Astrocyte (in vitro differentiated cells and primary cell): ENCODE measurements at places on chromosomes 2 and 18. TPM values are rescaled to one million over a fixed set of nuclear protein-coding genes. Genes with fewer than 3 reads are reported as not detected.

UGT1A7 gene
- total RNA-seq, result not detected in 2 replicates

TMEM17 gene
- 2.7 and 4.0 TPM in 2 replicates for total RNA-seq

SIX2 gene
- total RNA-seq, result 7.4 and 10.1 TPM in 2 replicates

C2orf15 gene
- total RNA-seq, result 0.59 and 0.60 TPM in 2 replicates

ZNF532 gene
- total RNA-seq, result 128 and 135 TPM in 2 replicates

DNA sequence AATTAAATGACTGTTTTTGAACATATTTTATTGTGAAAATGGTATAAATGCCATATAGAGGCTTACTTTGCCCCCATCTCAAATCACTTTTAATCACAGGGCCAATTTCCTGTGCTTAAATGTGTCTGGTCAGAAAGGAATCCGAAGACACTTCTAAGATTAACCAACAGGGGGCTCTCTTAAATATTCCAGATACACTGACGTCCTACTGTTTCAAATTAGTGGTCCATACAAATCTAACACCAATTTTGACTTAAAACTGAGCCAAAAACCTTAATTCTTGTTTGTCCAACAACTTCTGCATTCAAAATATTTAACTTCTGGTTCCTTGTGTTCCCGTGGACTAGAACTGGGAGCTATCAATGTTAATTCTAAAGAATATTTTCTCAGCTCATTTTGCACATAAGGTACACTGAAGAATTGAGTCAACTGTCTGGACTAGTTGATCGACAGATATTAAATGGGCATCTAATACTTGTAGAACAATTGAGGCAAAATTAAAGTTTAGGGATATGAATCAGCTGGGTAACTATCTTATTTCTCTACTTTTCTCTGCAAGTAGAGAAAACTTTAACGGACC is 557.5 kb downstream of the ARHGAP15 start:
- peak; percentile 22 for DNase-seq

GRCh38 chr2:53652131-53652530 is 115.5 kb upstream of the CHAC2 start:
- DNase-seq, result no peak

- DNase-seq, result no peak
Measured at GRCh38 chr2:77839102-77839501, 316.9 kb upstream of the LRRTM4 start.

DNA sequence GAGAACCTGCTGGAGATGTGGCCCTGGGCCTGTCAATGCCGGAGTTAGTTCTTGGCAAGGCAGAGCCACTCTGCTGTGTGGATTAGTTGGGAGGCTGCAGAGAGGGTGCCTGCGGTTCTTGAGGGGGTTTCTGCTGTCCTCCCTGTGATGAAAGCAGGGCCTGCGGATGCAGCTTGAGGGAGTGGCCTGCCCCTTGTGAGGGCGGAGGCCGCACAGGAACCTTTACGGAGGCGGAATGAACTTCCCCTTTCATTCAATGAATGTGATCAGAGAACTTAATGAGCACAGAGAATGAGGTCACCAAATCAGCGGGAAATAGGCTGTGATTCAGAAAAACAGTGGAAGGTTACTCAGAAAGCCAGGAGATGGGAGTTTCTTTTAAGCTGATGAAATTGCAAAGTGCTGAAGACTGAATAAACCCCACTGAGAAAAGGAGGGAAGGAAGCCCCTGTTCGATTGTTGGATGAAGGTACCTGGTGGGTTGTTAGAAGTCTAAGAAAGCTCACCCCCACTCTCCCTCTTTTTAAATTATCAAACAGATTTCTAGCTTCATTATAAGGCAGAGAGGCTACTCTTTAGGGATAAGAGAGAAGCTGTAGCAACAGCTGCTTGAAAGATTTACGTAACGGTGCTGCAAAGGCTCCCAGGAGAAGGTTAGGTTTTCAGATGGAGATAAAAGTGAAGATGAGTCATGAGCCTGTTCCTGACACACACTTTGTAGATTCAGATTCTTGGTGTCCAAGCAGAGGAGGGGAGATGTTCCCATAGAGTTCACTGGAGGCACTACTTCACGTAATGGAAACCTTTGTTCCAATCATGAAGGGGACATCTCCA is 47.4 kb downstream of the VWA3B start:
- peak; percentile 46 for DNase-seq
